ENCODE measurements at places on chromosomes 7 and 10.
A peak's percentile ranks its signal among the peaks of the same experiment; 100 is the strongest.

- no peak for DNase-seq
Measured at GRCh38 chr10:4546500-4546899, 279.5 kb upstream of the AKR1E2 start.

GRCh38 chr7:88357294-88357693, 50.6 kb upstream of the STEAP4 start:
- DNase-seq, result no peak

DNA sequence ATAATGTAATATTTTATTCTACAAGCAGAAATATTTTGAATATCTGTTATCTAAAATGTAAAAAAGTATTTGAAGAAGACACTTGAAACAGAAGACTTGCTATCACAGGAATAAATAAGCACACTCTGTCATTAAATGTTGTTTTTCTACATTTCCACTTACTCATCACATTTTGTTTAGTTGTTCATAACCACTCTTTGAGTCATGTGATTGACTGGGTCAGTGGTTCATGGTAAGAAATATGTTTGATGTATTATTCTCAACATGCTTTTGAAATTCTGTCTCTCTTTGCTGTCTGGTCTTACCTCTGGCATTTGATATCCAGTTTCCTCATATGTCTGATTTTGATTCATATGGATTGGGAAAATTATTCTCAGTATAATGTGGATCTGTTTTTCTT, 171.8 kb downstream of the SUGCT start:
- DNase-seq, result peak; percentile 72

GRCh38 chr10:4586776-4587175, 239.2 kb upstream of the AKR1E2 start:
- DNase-seq, result no peak

DNA sequence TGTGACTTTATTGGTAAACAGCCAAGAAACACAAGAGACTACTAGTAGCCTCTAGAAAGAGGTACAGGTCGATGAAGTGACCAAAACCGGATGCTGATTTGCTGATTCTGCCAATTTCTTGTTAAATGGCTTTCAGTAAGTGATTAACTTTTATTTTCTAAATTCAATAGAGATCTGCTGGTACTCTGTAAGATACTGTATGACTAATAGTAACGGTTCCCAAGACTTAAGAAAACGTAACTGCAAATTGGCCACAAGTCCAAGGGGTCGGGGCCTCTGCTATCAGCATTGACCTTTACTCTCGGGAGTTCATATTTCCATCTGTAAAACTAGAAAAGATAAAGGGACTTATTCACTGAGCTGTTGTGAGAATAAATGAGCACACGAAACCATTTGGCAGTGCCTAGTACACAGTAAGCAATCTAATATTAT, 1.4 kb downstream of the FAM3C start:
- DNase-seq, result peak; percentile 12

DNA sequence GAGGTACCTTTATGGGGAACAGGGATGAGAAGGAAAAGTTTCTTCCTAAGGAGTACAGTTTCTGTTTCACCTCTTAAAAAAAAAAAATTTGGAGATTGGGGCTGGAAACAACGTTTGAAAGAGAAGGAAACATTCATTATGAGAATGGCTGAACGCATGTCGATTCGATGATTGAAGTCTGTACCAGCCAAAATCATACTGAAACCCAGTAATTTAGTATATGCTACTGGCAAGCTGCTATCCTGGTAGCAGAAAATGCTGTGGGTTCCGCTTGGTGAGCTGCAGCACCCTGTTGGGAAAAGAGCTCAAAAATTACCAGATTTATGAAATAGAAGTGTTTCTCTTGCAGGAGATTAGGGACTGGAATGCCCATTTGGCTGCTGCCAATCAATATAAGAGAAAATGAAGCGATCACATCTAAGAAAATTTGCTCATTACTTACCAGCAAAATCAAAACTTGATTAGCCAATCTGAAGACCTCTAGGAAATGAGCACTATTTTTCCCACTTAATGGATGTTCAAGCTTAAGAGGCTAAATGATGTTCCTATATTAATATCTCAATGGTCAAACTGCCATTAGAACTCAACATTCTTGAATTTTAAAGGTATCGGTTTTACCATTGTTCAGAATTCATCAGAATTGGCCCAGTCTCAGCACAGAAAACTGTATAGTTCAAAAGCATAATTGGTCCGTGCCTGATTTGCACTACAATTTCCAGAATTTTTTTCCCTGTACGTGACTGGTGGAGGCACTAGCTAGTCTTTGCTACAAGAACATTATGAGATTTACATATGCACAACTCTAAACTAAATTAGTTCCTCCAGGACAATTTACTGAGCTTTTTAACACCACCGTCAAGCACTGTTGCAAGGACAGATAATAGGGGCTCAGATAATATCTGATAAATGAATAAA, 1.2 kb upstream of the ITGB1 start:
- DNase-seq, result no peak

DNA sequence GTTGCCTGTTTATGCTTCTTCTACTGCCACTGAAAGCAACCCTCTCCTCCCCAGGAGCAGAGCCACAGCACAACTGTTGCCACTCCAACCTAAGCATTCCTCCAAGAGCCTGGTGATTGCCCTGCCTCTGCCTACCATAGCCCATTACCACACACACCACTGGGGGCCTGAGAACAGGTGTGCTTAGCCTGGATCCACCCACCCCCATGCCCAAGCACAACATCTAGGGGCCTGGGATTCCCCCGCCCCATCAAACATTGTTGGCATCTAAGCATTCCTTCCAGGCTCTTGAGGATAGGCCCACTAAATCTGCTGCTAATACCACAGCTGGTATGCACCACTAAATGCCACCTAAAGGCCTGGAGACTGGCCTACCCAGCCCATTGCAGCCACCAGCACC, 43.3 kb upstream of the ASAH2 start:
- DNase-seq, result no peak

DNA sequence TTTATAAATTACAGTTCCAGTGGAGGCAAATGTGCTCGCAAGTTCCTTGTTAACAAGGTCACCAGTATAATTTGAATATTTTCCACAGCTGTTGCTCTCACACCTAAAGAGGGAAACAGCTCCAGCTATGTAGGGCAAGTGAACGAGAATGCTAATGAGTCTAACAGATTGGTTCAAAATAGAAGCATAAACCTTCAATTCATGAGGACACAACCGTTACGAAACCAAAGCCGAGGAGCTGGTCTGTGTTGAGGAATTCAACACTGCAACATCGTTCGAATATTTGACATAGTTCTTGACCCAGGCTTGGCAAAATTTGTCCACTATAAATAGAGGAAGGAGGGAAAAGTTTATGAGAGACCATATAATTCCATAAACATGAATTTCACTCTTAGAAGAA, 161.3 kb downstream of the KLF6 start:
- DNase-seq, result no peak

DNA sequence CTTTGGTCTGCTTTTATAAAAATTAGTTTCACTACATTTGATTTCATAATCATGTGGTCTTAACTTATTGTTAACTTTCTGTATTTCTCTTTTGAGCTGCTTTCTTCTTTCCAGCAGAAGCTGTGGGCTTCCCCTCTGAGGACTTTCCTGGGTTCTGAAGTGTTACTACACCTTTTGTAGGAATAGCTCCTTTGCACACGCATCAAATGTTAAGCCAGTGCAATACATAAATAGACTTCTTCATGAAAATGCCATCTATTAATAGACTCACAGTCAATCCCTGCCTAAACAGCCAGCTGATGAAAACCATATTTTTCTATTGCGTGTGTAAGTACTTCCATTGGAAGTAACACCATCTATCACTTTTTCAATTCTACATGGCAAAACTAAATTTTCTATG, 1.5 kb downstream of the ABCB4 start:
- no peak for DNase-seq

DNA sequence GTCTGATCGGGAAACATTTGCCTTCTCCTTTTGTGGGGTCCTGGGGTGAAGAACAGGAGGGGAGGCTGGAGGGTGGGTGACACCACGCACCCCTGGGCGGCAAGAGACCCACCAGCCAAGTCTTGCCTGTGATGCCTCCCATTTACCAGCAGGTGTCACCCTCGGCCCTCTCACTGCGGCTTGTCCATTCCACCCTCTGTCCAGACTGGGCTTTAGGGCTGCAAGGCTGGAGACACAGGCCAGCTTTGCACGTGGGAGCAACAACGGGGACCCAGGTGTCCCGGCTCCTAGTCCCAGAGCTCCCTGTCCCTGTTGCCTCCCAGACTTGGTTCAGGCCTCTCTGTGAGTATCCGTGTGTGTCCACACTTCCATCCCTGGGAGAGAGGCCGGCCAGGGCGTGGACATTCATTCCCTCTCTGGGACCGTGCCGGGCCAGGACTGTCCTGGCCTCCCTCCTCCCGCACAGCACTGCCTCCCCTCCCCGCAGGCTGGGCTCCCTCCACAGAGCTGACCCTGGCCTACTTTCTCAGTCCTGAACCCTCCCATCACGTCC, 36.2 kb upstream of the GTF2IRD1 start:
- DNase-seq, result peak; percentile 81

DNA sequence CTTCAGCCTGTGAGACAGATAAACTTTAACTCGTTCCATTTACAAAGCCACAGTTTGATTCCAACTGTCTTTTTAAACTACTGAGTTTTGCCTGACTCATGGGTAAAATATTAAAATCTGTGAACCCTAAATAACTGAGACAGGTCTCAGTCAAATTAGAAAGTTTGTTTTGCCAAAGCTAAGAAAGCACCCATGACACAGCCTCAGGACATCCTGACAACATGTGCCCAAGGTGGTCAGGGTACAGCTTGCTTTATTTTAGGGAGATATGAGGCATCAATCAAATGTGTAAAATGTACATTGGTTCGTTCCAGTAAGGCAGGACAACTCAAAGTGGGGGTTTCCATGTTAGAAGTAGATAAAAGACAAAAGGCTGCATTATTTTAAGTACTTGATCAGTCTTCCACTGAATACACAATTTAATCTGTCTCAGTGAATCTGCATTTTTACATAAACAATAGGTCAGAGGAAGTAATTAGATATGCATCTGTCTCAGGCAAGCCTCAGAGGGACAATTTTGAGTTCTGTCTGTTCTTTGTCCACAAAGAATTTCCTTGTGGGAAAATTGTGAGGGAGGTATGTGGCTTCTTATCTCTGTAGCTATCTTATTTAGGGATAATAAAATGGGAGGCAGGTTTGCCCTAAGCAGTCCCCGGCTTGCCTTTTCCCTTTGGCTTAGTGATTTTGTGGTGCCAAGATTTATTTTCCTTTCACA, 11.0 kb upstream of the PIP start:
- no peak for DNase-seq

GRCh38 chr7:6691609-6692106, 15.1 kb downstream of the ZNF12 start:
- peak; percentile 41 for DNase-seq

- no peak for DNase-seq
Measured at GRCh38 chr7:151429560-151430331, 10.2 kb downstream of the CRYGN start.

GRCh38 chr10:22437620-22438588, 92.6 kb downstream of the SPAG6 start:
- DNase-seq, result no peak

- no peak for DNase-seq
Measured at GRCh38 chr10:4685491-4685890, 140.5 kb upstream of the AKR1E2 start.

GRCh38 chr7:30114536-30115238, 20.1 kb upstream of the MTURN start:
- DNase-seq, result no peak

DNA sequence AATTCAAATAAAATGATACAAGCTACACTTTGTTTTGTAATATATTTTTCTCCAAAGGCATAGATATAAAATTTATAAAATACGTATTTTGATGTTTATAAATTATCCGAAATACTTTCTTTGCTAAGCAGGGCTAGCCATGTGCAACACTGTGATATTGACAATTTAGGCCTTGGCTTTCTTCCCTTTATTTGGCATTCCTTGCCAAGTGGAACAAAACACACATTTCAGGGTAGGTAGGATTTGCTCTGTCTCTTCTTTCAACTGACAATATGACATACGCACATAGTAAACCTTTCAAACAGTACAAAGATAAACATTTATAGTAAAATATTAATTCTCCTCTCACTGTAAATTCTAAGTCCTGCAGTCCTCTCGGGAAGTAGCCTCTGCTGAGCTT, 103.3 kb upstream of the POT1 start:
- no peak for DNase-seq

- no peak for DNase-seq
Measured at GRCh38 chr7:152501506-152501905, 65.7 kb upstream of the KMT2C start.

DNA sequence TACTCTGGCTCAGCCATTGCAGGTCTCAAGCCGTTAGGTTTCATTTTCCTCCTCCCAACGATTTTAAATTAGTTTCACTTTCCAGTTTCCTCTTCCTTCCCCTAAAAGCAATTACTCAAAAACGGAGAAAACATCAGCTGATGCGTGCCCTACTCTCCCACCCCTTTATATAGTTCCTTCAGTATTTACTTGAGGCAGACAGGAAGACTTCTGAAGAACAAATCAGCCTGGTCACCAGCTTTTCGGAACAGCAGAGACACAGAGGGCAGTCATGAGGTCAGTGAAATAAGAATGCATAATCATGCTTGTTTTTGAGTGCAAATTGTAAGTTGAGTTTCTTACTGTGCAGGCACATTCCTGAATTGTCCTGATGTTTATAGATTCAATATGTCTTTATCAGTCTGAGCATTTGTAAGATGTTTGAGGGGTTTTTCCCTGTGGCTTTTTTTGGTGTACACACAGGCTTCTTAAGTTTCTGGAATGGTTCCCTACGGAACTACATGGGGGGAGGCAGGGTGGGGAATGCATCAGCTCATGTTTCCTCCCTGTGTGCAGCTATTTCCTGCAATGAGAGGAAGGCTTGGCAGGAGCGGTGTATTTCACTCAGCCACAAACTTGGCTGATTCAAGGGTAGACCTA, at the start of gene IFIT3:
IFIT3 (plus strand) TSS at position 195 of the 639 bp plus-strand sequence; CDS start at position 272, 77 bp downstream.
- DNase-seq, result peak; percentile 95

DNA sequence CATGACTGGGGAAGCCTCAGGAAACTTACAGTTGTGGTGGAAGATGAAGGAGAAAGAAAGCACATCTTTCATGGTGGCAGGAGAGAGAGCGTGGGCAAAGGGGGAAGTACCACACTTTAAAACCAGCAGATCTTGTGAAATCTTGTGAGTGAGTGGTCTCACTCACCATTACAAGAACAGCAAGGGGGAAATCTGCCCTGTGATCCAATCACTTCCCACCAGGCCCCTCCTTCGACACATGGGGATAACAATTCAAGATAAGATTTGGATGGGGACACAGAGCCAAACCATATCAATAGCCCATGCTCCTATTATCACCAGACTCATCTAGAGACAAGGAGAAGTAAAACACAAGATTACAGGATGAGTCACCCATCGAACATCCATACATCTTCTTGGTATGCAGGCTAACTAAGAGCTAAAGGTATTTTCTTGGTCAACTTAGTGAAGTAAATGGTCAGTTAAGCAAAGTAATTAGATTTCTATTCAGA, 55.3 kb upstream of the YAE1 start:
- DNase-seq, result no peak

GRCh38 chr7:113176836-113177235, 58.5 kb upstream of the SMIM30 start:
- no peak for DNase-seq
